ENCODE measurements at places on chromosomes 4 and X. TPM values are rescaled to one million over a fixed set of nuclear protein-coding genes. Genes with fewer than 3 reads are reported as not detected.

GRCh38 chr4:139209470-139210063 is 32.5 kb upstream of the ELF2 start:
- no peaks in the 10 kb centered on the region for H3K27me3 ChIP-seq
- H3K4me1 ChIP-seq: peaks cover 3% of the 10 kb centered on the region
- no peaks in the 10 kb centered on the region for H3K36me3 ChIP-seq
- H3K4me3 ChIP-seq: no peak overlapping the region
- DNase-seq: no peak
- H3K27ac ChIP-seq: no peak overlapping the region

- no peak overlapping the region for H3K27ac ChIP-seq
- H3K4me1 ChIP-seq: no peaks in the 10 kb centered on the region
- no peak overlapping the region for H3K4me3 ChIP-seq
- DNase-seq: no peak
- no peaks in the 10 kb centered on the region for H3K36me3 ChIP-seq
Measured at GRCh38 chr4:177371461-177371860, 61.8 kb downstream of the NEIL3 start.

TCP11X2 gene
- polyA plus RNA-seq: not detected

TBC1D8B gene
- polyA plus RNA-seq: 3.3 TPM

DCTD gene
- polyA plus RNA-seq: 119 TPM

P2RY8 gene
- not detected for polyA plus RNA-seq

DNA sequence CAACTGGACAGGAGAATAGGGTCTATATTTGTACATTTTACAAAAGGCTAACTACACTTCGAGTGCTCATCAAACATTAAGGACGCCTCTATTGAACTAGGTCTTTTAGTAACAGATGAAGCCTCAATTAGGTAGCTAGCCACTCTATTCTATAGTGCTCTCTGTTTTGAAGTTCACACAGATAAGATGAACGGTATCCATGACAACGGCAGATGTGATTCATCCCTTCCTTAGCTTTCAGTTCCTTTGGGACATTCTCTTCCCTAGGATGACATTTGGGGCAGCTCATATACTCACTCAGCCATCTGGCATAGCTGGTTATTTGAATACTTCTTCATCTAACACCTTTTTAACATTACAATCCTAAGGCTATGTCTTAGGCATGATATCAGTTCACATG is 62.4 kb upstream of the WDFY3 start:
- H3K36me3 ChIP-seq: no peaks in the 10 kb centered on the region
- no peak for DNase-seq
- H3K27me3 ChIP-seq: no peaks in the 10 kb centered on the region
